ENCODE measurements at places on chromosomes 3 and 15. TPM values are rescaled to one million over a fixed set of nuclear protein-coding genes. Genes with fewer than 3 reads are reported as not detected.

The XIRP1 gene
- total RNA-seq, result 0.09 TPM

The SAMD7 gene
- not detected for total RNA-seq

DNA sequence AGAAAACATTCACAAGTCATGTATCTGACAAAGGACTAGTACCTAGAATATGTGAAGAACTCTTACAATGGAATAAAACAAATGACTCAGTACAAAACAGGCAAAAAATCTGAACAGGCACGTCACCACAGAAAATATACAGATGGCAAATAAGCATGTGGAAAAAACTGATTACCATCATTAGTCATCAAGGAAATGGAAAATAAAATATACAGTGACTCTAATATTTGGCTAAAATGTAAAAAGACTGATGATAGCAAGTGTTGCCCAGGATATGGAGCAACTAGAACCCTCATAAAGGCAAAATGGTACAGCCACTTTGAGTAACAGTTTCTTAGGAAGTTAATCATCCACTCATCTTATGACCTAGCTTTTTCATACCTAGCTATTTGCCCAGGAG lies 95.8 kb upstream of the ABHD17C start:
- no peak for DNase-seq

- no peak for DNase-seq
Observed at GRCh38 chr3:114338651-114339357, 45.0 kb downstream of the TIGIT start.

DNA sequence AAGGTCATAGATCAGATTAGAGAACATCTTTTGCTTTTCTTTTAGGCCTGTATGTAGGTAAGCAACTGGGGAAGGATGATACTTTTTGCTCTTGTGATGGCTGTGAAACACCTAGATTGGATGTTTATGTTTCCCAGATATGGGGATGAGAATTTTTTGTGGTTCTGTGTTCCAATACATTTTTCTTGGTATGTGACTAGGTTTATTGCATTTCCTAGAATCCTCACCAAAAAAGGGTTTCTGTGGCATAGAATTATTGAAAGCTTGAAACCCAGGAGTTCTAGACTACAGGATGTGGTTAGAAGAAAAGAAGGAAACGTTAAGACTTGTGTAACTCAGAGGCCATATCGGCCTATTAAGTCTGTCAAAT lies 25.8 kb downstream of the OXNAD1 start:
- no peak for DNase-seq

DNA sequence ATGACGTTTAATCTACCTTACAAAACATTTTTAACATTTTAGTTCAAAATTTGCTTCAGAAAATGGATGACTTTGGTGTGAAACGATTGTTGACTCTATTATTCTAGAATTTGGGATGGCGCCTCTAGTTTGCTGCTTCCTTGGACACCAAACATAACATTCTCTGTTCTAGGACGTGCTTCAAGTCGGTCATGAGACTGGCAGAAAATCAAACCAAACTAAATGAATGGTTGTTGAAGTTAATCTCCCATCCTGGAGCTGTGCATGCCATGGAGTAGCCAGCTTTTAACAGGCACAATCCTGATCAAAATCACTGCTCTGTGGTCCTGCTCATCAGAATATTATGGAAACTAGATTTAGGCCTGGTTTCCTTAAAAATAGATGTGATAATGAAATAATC lies 9.6 kb upstream of the LRRFIP2 start:
- no peak for DNase-seq

DNA sequence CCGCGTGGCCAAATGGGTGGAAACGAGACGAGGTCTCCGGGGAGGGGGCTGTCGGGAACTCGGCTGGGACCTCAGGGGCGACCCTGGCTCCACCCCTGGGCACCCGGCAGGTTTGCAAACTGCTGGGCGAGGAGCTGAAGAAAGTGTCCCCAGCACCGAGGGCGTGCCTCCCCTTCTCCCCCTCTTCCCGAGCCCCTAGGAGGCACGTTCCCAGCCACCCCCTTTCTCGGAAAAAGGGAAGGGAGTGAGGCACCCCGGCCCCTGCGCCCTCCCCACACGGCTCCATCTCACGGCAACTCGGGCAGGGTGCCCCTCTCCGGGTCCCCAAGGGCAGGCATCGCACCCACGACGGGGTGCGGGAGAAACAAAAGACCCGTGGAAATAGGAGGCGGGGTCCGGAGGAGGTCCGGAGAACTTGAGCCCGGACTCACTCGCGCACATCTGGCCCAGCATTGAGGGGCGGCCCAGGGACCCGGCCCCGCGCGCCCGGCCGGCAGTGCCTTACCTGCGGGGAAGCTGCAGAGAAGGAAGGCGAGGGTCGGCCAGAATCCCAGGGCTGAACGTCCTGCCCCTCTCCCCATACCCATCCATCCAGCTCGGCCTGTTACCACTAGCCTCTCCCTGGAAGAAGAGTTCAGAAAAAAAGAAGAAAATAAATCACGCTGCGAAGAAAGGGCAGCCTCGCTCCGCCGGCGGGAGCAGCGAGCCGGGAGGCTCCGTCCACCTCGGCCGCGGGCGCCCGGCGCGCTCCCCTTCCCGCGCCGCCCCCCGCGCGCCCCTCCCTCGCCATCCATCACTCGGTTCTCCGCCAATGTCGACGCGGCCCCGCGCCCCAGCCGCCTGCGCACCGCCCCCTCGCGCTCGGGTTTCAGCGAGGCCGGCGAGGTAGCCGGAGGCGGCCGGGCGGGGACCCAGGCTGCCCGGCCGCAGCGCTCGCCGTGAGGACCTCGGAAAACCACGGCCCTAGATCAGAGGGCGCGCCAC lies 16.3 kb downstream of the RGMA start:
- peak; percentile 68 for DNase-seq
